ENCODE measurements at places on chromosomes 3 and 15. TPM values are rescaled to one million over a fixed set of nuclear protein-coding genes. Genes with fewer than 3 reads are reported as not detected.

DNA sequence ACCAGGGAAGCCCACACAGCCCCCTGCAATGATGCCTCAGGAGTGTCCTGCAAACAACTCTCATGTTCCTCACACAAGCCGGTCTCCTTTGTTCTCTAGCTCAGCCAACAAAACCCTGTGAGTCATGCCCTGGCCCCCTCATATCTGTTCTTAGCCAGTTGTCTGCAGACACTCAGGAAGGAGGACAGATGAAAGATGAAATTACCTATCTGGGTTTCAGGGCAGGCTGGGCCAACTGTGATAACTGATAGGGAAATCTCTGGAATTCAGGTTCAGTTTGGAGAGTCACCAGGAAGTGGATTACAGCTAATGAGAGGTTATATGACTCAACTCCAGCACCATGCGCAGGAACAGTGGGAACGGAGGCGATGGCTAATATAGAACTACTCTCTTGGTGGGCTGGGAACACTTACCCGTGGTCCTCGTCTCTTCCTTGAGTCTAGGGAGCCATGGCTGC lies 352.0 kb upstream of the ADAMTS9 start:
- DNase-seq: no peak

GRCh38 chr3:13655061-13655913 lies 106.4 kb downstream of the FBLN2 start:
- DNase-seq: no peak

ROBO2 gene
- 85.3 TPM for total RNA-seq

GRCh38 chr3:155032918-155033317 lies 47.2 kb upstream of the MME start:
- DNase-seq: no peak

HRG gene
- total RNA-seq: not detected

DNA sequence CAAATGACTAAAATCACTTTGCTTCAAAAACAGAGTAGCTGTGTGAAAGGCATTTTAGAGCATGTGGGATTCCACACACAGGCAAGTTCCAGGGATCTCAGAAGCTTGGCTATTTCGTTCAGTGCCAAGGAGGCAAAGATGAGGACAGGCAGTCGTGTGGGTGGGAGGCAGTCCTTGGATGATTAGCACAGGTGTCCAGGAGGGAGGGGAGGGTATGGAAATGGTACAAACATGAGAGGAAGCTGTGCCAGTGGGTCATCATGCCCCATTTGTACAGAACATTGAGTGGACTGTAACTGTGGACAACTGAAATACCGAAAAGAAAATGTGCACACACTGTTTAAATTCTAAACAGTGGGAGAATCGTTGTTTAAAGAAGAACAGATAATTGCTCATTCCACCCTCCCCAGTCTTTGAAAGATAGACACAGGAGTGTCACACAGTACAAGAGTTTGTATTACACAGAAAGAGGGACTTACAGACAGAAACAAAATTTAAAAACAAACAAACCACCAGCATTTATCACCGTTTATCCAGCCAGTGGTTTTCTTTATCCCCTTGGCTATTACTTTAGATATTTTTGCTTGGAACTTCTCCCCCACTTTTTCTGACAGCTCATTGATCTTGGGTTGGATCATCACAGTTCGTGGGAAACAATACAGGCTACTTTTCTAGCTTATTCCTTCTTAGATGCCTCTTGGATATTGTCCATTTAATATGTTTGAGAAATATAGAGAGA lies 122.9 kb downstream of the GREM1 start:
- DNase-seq: no peak

DNA sequence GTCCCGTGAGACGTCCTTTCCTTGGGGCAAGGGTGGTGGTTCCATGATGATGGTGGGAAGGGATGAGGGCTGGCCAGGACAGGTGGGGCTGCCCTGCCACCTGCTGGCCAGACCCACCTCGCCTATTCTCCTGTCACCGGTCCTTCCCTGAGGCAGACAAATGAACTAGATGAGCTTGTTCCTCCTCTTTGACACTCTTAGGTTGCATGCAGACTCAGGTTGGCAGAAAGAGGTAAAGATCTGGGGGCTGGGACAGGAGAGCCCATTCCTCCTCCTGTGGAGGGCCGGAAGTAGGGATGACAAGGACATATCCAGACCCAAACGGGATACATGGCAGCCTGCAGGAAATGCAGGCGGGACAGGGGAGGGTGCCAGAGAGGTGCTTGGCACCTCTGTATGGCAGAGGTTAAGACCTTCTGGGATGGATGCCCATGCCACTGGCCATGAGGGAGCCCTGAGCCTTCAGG lies 38.6 kb downstream of the ACSBG1 start:
- DNase-seq: no peak

DNA sequence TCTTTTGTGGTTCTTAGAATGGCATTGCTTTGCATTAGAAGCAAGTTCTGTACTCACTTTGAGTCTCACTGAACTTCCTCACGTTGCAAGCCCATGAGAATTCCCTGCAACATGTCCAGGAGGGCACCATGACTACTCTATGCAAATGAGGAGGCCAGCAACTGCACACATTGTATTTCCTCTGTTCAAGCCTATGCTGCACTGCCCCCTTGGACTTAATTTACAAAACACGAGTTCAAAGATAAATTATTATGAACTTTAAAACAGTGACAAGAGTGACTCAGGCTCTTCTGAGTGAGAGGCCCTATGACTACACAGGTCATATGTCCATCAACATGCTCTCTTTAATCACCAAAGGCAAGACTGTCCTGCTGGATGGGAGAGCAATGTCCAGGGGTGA lies 484.2 kb upstream of the ATP11B start:
- no peak for DNase-seq

All from dorsolateral prefrontal cortex (tissue), 122 donors.